ENCODE measurements at places on chromosomes 1 and 21.

- no peak for DNase-seq
Measured at GRCh38 chr1:51973587-51974474, 16.7 kb downstream of the RAB3B start.

DNA sequence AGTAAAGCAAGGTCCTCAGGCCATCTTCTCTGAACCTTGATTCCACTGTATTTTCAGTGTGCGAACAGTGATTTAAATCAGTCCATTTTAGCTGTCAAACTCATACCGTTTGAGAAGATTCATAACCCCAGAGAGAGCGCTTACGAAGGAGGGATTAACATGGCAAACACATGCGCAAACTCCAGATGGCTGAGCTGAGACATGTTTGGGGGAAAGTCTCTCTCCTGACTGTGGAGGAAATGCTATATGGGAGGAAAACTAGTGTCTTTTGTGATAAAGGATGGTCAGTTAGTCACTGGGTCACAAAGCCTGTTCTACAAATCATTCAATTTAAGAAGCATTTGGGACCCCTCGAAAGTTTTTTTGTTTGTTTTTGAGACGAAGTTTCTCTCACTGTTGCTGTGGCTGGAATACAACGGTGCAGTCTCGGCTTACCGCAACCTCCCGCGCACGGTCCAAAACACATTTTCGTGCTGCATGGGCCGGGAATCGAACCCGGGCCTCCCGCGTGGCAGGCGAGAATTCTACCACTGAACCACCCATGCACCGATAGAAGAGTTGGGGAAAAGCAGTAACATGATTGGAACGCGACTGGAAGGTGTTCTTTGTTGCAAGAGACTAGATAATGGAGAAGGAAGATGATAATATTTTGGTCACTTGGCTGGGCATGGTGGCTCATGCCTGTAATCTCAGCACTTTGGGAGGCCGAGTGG, 58.4 kb upstream of the CXADR start:
- DNase-seq, result peak; percentile 89

- DNase-seq, result no peak
Measured at GRCh38 chr1:79981481-79981880, 975.0 kb upstream of the ADGRL4 start.

DNA sequence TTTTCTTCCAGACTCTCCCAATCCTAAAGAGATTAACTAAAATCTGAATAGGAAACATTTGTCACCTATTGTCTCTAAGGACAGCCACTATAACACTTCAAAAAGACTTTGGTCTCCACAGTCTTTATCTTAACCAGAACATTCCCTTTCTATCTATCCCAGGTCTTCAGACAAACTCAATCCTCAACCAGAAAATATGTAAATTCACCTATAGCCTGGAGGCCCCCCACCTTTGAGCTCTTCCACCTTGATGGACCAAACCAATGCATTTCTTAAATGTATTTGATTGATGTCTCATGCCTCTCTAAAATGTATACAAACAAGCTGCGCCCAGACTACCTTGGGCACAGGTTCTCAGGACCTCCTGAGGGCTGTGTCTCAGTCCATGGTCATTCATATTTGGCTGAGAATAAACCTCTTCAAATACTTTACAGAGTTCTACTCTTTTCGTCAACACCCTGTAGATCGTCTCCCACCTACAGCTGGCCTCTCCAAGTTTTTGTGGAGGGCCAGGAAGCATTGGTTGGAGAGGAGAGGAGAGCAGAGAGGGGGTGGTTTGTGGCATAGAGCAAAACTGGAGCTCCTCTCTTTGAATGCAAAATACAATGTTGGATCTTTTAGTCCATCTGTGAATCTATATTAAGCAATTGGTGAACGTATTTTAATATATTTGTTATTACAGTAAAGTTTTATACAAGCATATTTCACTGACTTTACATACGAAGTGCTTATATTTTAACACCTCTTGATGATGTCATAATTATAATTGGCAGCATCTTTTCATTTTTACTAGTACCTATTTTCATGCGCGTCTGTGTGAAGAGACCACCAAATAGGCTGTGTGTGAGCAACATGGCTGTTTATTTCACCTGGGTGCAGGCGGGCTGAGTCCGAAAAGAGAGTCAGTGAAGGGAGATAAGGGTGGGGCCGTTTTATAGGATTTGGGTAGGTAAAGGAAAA, 230.7 kb upstream of the DUSP10 start:
- DNase-seq, result no peak

DNA sequence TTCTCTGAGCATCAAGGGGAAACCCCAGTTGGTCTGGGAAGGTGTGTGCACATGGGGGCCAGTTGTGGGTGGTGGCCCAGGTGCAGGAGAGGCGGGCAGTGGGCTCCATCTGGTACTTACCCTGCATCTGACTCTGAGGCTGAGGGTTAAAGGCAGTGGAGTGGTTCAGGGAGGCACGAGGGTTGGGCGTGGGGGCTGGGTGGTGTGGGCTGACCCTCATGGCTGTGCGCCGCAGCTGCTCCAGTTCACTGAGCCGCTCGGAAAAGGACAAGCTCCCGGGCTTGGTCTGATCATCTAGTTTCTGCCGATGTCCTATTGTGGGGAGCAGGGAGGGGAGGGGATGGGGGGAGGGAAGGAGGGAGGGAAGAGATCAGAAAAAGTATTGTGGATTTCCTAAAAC, 165.5 kb downstream of the CLIC6 start:
- no peak for DNase-seq

DNA sequence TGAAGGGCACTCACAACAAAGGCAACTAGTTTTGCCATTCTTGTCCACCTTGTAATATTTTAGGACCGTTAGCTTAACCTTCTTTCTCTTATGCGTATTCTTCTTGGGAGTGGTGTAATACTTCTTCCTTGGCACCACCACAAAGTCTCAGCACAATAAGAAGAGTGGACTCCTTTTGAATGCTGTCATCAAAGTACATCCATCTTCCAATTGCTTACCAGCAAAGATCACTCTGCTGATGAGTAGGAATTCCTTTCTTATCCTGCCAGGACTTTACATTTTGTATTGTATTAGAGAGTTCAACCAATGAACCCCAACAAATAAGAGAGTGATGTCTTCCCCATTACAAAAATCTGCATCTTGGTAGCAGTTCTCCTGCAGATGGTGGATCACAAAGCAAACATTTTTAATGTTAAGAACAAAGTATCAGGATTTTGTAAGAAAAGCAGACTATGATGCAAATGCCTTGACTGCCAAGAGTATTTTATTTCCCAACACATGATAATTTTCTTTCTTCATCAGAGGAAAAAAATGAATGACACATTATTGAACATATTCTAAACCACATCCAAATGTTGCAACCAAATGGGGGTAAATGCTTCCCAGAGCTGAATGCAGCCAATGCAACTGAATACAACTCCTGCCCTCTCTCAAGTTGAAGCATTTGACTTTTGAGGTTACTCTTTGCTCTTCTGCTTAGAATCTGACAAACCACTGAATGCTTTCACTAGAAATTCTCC, 5.1 kb upstream of the ARNT start:
- DNase-seq, result no peak

DNA sequence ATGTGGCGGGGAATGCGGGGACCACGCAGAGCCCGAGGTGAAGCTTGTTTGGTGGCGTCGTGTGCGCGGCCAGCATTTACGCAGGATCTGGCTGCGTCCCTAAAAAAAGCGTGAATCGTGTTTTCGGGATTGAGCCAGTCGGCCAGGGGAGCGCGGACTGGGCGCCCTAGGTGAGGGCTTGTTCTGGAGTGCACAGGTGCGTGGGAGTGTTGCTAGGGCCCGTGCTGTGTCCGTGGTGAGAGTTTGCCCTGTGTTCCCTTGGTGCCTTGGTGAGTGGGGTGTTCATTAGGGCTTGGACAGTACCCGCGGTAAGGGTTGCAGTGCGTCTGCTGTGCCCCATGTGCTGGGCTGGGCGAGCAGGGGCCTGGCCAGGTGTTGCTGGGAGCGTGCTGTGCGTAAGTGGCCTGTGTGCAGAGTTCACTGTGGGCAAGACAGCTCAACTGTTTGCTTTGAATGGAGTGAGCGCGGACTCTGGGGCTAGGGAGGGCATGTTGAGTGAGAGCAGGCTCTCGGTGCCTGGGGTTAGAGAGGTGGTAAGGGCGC, 673 bp downstream of the CD46 start:
- DNase-seq, result no peak

DNA sequence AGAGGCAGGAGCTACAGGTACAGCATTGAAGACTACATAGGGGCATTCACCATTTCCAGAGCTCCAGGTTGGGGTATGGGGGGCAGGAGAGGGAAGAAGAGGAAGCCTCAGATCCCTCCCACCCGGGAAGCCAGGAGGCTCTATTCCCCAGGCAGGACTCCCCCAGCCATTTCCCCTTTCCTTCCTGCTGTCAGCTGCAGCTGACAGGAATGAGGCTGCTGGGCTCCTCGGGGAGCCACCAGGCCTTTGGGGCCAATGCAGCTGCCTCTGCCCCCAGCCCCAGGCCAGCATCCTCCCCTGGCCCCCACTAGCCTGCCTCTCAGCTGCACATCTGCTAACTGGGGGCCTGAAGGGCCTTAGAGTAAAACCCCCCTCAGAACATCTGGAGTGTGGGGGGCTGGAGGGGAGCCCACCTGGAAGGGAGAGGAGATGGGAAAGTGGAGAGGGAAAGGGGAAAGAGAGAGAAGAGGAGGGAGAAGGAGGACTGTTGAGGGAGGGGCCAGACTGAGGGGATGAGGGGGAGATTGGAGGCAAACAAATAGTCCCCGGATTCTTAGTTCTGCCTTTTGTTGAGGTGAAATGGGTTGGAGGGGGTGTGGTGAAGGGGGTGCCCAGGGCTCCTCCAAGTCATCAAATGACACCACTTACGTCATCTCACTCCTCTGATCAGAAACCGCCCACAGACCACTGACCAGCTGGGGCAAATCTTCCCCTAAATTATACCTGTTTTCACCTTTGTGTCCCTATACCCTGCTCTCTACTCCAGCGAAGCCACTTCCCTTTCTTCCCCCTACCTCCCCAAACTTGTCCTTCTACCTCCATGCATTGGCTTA, 58.0 kb downstream of the LGR6 start:
- DNase-seq, result no peak

GRCh38 chr1:185803241-185803640, 69.0 kb downstream of the HMCN1 start:
- no peak for DNase-seq

- DNase-seq, result no peak
Measured at GRCh38 chr21:31557421-31558188, 101.9 kb upstream of the SOD1 start.
